ENCODE measurements at places on chromosomes 5 and 9. TPM values are rescaled to one million over a fixed set of nuclear protein-coding genes. Genes with fewer than 3 reads are reported as not detected.

PCDHGA6 gene
- 3.9 TPM for total RNA-seq

HCN1 gene
- 0.12 TPM for total RNA-seq

ASPN gene
- total RNA-seq = 7.5 TPM

SAXO1 gene
- total RNA-seq = 0.12 TPM

CLPTM1L gene
- total RNA-seq = 153 TPM

Measured in upper lobe of right lung (tissue), 1 donor.